GM12878 (cell line): ENCODE measurements at places on chromosomes 7 and 10.

GRCh38 chr10:78445308-78445707, 411.6 kb downstream of the RPS24 start:
- DNase-seq, result no peak

- DNase-seq, result no peak
Measured at GRCh38 chr7:127123220-127123619, 129.5 kb downstream of the GRM8 start.

- no peak for DNase-seq
Measured at GRCh38 chr7:137269240-137269639, 74.3 kb downstream of the PTN start.

DNA sequence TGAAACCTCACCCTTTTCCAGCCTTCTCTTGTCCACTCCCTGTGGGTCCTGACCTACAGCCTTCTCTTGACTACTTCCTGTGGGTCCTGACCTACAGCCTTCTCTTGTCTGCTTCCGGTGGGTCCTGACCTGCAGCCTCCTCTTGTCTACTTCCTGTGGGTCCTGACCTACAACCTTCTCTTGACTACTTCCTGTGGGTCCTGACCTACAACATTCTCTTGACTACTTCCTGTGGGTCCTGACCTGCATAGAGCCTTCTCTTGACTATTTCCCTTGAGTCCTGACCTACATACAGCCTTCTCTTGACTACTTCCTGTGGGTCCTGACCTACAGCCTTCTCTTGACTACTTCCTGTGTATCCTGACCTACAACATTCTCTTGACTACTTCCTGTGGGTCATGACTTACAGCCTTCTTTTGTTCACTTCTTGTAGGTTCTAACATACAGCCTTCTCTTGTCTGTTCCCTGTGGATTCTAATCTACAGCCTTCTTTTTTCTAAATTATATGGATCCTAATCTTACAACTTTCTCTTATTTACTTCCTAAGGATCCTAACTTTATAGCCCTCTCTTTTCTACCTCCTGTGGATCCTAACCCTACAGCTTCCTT, 36.5 kb downstream of the C10orf71 start:
- DNase-seq, result no peak

GRCh38 chr7:94228678-94229077, 166.0 kb upstream of the COL1A2 start:
- no peak for DNase-seq

- DNase-seq, result no peak
Measured at GRCh38 chr10:120047926-120048325, 155.4 kb downstream of the SEC23IP start.

DNA sequence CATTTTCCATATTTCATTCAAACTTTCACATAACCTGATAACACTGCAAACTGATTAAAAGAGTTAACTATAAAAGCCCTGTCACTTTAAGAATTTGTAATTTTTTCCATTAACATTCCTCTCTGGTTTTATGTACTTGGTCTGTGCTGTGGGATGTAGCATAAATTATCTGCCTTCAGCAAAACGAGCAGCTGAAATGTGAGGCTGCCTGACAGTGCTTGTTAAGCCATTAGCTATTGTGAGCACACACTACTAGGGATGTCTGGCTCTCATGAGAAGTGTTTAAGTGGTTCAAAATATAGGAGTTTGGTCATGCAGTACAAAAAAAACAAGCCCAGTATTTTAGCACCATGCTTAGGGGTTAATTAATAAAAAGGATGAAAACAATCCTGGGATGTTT, 63.0 kb downstream of the HOXA1 start:
- no peak for DNase-seq

GRCh38 chr10:132175907-132176581, 10.7 kb upstream of the DPYSL4 start:
- DNase-seq, result no peak

- DNase-seq, result no peak
Measured at GRCh38 chr10:130776724-130777123, 534.8 kb downstream of the TCERG1L start.

- no peak for DNase-seq
Measured at GRCh38 chr7:11069591-11069990, 95.9 kb downstream of the PHF14 start.

DNA sequence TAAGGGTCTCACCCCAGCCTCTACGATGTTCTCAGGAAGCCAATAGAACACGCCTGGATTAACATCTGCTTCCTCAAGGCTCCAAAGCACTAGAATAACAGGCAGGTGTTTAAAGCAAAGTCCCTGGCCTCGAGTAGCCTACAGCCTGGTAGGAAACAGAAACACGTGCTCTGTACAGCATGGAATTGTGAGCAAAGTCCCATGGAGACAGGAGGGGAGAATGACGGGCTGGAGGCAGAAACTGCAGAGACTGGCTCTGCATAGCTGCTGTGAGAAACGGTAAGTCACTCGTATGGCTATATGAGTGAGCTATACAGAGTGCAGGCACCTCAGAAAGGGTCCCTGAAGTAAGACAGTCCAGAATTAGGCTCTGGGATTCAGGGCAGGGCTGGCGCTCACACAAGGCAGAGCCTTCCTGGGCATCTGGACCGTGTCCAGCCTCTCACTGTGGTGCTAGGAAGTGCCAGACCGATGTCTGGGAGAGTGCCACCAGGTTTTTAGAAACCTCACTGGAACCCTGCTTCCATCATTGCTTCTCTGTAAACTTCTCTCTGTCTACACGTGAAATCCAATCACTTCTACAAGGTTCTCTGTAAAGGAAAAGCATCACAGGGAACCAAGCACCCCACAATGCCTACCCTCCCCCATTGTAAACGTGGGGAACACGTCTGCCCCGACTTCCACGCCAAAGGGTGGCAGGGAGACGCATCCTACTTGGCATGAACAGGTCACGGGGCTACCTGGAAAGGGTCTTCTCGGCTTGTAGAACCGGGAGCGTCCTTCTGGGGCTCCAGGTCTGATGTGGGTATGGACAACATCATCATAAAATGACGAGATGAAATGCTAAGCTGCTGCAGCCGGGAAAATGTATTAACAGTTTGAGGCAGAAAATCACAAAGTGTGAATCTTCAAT, 38.8 kb upstream of the SHH start:
- DNase-seq, result no peak
